ENCODE measurements at places on chromosomes 7 and 10.

DNA sequence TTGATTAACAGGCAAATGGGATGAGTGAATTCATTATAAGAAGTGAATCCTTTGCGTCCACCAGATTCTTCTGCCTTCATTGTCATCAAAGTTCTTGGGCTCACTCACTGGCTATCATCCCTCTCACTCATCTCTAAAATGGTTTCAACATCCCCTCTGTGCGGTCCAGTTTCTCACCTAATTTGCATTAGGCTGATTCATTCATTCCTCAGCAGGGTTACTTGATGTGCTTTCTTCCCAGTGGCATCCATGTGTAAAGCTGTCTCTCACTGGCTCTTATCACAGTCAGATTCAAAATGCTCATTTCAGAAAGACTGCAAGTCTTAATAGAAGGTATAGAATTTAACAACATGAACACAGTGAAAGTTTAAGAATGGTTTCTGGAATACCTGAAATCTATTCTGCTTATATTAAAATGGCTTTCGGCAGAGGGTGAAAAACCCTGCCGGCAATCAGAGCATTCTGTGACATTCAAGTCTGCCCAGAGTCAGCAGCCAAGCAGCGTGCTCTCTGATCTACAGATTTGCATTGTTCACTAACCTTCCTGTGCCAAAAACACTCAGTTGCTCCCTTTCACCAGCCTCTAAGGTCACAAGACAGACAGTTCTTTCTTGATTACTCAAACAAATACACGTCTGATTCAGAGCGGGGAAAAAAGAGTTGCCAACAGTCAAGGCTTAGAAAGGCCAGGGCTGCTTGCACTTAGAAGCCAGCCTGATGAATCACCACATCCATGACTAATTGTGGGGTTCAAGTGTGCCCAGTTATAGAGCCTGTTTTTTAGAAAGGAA lies 106.7 kb downstream of the TES start:
- DNase-seq: peak; percentile 81

DNA sequence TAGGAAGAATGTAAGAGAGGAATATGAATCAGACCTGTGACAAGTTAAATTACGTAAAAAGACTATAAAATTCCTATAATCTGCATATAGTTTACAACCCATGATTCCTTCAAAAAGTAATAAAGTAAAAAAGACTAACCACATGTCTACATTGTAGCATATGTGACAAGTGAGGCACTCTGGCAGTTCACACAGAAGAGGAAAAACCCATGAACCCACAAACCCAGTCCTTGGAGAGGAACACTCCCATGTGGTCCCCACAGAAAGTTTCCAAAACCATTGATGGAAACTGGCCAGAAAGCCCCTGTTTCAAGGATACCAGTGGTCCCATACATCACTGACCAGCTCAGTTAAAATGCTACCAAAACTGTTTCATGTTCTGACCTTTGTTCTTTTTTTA lies 15.7 kb downstream of the KDM7A start:
- DNase-seq: no peak

DNA sequence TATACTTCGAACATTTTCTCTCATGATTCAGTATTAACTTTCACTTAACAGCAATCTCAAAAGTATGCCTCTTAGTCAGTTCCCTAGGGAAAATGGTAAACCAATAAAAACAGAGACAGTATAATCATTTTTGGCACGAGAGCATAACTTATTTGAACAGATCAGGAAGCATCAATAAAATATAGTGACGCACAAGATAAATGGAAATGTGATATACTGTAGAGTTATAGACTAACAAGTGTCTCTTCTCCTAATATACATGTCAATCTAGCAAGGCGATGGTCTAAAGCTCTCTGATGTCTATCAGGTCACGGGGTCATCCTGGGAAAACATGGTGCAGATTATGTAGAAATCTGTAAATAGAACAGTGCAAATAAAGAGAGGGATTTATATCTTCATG lies 131.6 kb downstream of the HGF start:
- peak; percentile 84 for DNase-seq

GRCh38 chr10:51204701-51205100 lies 130.4 kb downstream of the PRKG1 start:
- no peak for DNase-seq

DNA sequence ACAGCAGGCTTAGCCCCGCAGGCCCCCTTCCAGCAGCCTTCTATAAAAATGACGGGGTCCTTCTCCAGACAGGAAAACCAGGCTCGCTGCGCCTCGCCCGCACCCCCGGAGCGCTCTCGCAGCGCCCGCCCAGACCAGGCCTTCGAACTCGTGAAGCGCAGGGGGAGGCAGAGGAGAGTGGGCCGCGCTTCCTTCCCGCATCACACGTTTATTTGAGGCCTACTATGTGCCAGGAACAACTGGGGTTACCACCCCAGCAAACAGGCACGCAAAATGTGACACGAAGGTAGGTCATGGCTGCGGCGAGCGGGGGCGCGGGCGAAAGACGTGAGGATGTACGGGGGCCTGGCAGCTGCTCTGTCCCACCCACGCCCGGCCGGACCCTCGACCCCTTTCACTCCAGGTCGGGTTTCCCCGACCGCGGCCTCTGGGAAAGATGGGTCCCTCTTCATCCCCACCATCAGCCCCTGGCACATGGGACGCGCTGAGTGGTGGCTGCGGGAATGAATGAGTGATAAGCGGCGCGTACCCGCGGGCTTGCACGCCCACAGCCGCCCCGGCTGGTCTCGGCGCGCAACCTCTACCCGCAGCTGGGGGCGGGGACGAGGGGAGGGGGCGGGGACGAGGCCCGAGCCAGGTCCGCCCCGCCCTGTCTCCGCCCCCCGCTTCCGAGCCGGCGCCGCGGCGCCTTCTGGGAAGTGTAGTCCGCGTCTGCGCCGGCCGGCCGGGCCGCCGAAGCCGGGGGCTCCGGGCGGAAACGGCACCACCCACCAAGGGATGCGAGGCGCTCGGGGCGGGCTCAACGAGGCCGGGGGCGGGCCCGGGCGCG lies 59.1 kb downstream of the ZNF467 start:
- DNase-seq: peak; percentile 75

- DNase-seq: no peak
Observed at GRCh38 chr10:59711871-59712494, 2.3 kb upstream of the SLC16A9 start.

- no peak for DNase-seq
Observed at GRCh38 chr7:25900877-25901276, 251.1 kb upstream of the NFE2L3 start.

GRCh38 chr7:22051886-22052673 lies 106.4 kb upstream of the CDCA7L start:
- DNase-seq: no peak

GRCh38 chr10:31393844-31394243 lies 74.8 kb downstream of the ZEB1 start:
- no peak for DNase-seq

DNA sequence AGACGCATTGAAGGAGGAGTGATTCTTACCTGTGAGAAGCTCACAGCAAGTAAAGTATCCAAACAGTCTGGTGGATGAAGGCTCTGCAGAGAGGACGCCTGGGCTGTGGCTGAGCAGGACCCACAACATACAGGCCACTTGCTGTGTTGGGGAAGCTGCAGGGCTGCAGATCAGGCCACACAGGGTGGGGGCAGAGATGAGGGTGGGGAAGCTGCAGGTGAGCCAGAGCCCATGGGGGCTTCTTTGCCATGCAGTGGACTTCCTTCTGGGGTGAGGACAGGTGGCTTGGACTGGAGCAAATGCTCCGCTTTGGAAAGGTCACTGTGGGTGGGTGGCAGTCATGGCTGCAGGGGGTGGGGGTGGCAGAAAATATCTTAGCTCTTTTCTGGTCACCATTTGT lies 214.8 kb downstream of the GLRX3 start:
- no peak for DNase-seq

DNA sequence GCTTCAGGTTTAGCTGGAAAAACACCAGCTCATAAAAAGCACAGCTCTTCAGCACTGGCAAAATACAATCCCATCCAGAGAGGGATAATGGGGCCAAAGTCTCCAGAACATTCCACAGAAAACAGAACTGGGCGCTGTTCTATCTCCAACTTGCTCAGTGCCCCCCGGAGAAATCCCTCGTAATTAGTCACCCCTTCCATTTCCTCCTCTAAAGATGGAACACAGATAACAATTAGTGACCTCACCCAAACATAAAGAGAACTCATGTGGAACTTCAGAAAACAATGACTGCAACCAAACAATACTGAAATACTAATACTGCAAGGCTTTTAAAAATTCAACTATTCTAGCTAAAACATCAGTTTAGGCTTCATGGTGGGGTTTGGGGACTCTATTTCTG lies 46.3 kb downstream of the KIAA1549 start:
- no peak for DNase-seq

DNA sequence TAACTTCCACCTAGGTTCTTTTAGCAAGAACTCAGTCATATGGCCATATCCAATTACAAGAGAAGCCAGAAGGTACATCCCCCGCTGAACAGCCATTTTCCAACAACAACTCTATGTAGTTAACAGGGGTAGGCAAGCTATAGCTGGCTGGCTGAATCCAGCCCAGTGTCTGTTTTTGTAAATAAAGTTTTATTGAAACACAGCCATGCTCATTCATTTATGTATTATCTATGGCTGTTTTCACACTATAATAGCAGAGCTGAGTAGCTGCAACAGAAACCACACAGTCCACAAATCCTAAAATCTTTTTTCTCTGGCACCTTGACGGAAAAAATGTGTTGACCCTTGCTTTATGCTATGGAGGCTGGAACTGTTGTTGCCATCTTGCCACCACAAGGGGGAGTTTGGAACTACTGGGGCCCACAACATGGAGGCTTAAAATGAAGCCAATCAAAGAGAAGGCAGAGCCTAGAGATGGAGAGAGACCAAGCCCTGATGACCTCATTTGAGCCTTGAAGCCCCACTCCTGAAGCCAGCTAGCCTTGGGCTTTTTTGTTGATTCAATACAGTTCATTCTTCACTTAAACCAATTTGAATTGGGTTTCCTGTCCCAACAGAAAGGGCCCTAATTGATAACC lies 33.3 kb upstream of the XPNPEP1 start:
- DNase-seq: no peak

GRCh38 chr7:92133133-92133736 lies 1.0 kb downstream of the CYP51A1 start:
- no peak for DNase-seq

GRCh38 chr10:14723052-14723689 lies 51.5 kb downstream of the FAM107B start:
- no peak for DNase-seq

- DNase-seq: no peak
Observed at GRCh38 chr7:30524545-30524944, 19.9 kb upstream of the GGCT start.

DNA sequence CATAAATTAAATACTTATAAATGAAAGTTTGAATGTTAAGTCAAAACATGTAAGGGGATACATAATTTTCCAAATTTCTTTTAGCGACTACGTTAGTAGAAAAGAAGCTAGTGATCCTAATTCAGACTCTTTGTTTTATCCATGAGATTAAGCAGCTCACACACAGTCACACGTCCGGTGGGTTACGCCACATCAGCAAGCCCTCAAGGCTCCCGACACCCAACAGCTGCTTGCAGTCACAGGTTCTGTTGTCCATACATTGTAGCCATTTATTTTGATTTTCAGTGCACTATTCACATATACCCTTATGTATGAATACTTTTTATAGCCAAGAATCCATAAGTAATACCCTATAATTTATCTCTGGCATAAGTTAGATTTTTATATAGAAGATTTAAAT lies 39.5 kb downstream of the XRCC2 start:
- no peak for DNase-seq

DNA sequence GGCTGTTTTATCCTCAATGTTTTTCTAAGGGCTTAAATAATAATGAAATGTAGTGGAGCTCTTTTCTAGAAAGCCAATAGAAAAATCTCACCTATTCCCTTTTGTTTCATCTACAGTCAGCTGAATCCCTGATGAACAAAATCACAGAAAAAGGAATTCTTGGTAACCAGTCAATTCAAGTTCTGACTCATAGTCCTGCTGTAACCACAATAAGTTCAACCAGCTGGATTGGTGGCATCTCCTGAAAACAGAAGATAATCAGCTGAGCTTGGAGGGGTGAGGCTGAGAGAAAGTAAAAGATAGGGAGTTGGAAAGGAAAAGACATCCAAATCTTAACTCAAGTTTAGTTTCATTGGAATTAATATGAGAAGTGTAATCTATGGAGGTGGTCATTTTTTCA lies 772.1 kb downstream of the CCSER2 start:
- DNase-seq: peak; percentile 12

DNA sequence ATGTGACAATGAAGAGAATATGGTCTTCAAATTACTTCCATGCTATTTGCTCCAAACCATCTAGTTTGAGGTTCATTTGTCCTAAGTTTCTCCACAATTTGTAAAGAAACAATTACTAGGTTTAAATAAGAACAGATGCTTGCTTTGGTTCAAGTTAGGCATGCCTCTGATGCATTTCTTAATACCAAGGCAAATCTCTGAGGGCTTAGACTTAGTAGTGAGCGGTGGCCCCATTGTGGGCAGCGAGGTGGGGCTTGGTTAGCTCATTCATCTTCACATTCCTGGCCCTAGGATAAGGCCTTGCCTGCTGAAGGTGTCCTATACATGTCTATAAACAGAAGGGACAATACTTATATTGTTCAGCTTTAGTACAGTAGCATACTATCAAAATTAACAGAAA lies 52.4 kb upstream of the RHEB start:
- DNase-seq: no peak

- DNase-seq: no peak
Observed at GRCh38 chr10:110510086-110510485, 12.4 kb downstream of the DUSP5 start.

DNA sequence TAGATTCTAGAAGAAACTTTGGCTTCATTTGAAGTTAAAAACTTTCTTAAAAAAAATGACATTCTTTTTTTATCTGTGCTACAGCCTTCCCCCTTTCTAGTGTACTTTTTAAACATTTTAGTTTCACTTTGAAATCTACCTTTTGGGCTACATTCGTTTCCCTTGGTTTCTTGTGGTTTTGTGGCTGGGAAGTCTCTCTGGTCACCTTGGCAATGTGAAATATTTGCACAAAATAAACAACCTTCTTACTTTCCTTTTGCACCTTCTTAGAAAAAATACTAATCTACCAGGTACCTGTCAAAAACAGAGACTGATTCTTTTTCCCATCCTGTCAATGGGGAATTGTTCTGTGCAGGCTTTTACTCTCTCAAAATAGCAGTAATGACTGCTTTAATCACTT lies 350.2 kb downstream of the GATA3 start:
- DNase-seq: no peak

- DNase-seq: no peak
Observed at GRCh38 chr10:43027331-43027955, 49.4 kb upstream of the RET start.

GRCh38 chr10:34423673-34424625 lies 391.1 kb downstream of the PARD3 start:
- no peak for DNase-seq

GRCh38 chr7:157547102-157547501 lies 210.3 kb downstream of the DNAJB6 start:
- no peak for DNase-seq

GRCh38 chr7:803243-803635 lies 29.0 kb upstream of the SUN1 start:
- no peak for DNase-seq

GRCh38 chr10:5533098-5533731 lies 8.5 kb downstream of the CALML3 start:
- no peak for DNase-seq

Data from NCI-H446 treated with DMSO at 0.1 percent for 48 hours (cell line).